ENCODE measurements at places on chromosomes 5 and 9.

GRCh38 chr9:88775037-88775471 lies 216.2 kb upstream of the S1PR3 start:
- DNase-seq, result no peak

DNA sequence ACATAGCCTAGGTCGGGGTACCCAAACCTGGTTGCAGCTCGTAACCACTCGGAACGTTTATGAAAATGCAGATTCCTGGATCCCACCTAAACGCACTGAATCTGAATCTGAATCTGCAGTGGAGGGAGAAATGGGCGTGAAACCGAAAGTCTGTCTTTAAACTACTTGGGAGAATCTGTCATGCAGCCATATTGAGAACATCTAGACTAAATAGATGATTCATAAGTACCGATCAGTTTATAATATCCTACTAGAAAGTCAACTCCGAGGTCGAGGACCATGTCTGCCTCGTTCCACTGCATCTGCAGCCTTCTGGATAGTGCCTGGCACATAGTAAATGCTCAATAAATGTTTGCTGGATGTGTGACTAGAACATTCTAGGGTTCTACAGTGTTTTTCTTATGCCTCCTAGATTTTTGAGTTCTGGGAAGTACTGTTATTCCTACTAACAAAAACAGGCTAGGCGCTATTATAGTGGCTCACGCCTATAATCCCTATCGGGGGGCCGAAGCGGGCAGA lies 632 bp downstream of the COQ4 start:
- no peak for DNase-seq

- no peak for DNase-seq
These were observed 10.6 kb downstream of the EGFL7 start for GRCh38 chr9:136673088-136673974.

DNA sequence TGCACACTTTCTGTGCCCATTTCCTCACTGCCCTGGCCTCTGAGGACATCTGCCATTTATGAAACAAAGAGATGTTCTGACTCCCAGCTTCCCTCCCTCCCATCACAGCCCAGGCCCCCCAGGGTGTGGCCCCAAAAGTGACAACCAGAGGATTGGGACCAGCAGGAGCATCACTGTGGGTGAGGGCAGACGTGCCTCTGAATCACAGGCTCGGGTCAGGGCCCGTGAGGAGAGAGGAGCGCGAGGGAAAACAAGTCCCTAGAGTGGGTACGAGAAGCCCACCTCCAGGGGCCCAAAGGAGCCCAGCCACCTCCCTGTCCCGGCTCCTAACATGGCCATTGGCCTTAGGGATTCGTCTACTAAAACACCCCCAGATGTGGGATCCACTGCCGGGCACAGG lies 138.0 kb upstream of the FSTL4 start:
- DNase-seq, result no peak

- no peak for DNase-seq
These were observed 27.5 kb downstream of the CCDC152 start for GRCh38 chr5:42784132-42784531.

DNA sequence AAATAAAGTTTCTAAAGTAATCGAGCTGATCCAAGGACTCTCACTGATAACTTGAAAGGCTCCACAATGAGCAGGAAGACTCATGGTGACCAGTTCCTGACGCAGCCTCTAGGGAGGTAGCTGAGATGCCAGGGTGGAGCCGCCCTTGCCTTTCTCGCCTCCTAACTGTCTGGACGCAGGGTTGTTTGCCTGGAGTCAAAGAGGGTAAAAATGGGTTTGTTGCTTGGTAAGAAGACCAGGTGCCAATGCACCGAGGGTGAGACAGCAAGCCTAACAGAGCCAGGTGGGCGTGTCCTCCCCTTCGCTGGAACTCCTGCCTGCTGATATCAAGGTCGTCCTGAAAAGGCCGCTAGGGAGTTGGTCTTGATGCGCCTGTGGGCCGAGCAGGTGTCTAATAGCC lies 48.6 kb upstream of the FCN1 start:
- no peak for DNase-seq
